ENCODE measurements at places on chromosomes 4 and X.

- peaks cover 25% of the 10 kb centered on the region for H3K4me1 ChIP-seq
- H3K36me3 ChIP-seq, result no peaks in the 10 kb centered on the region
- peak overlapping the region; percentile 77 for H3K27ac ChIP-seq
- DNase-seq, result no peak
Measured at GRCh38 chr4:52711272-52711671, 40.0 kb downstream of the ERVMER34-1 start.

DNA sequence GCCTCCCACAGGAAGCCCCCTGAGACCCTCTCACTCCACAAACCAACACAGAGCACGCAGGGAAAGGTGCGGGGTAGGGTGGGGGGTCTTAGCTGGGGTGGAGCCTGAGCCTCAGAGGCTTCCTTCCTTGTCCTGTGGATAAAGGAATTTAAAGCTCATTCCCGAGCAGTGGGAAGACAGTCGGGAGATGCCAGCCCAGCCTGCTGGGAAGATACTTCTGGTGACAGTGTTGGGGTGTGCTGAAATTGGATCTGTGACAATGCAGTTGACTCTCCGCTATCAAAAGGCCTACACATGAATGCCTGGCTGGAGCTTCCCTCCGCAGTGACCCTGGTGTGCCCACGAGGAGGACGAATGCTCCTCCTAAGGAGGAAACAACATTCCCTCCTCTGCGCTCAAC, 45.5 kb downstream of the JAKMIP1 start:
- H3K4me1 ChIP-seq, result peaks cover 3% of the 10 kb centered on the region
- no peak overlapping the region for H3K4me3 ChIP-seq

DNA sequence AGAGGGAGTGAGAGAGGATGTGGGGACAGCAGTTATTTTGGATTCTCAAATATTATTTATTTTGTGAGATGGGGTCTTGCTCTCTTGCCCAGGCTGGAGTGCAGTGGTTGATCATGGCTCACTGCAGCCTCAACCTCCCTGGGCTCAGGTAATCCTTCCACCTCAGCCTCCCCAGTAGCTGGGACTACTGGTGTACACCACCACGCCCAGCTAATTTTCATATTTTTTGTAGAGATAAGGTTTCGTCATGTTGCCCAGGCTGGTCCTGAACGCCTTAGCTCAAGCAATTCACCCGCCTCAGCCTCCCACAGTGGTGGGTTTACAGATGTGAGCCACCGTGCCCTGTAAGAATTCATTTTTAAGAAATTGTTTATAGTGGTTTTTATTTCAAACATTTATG, 61.2 kb downstream of the FHDC1 start:
- no peak overlapping the region for H3K4me3 ChIP-seq
- H3K36me3 ChIP-seq, result no peaks in the 10 kb centered on the region
- no peaks in the 10 kb centered on the region for H3K27me3 ChIP-seq
- no peaks in the 10 kb centered on the region for H3K4me1 ChIP-seq

DNA sequence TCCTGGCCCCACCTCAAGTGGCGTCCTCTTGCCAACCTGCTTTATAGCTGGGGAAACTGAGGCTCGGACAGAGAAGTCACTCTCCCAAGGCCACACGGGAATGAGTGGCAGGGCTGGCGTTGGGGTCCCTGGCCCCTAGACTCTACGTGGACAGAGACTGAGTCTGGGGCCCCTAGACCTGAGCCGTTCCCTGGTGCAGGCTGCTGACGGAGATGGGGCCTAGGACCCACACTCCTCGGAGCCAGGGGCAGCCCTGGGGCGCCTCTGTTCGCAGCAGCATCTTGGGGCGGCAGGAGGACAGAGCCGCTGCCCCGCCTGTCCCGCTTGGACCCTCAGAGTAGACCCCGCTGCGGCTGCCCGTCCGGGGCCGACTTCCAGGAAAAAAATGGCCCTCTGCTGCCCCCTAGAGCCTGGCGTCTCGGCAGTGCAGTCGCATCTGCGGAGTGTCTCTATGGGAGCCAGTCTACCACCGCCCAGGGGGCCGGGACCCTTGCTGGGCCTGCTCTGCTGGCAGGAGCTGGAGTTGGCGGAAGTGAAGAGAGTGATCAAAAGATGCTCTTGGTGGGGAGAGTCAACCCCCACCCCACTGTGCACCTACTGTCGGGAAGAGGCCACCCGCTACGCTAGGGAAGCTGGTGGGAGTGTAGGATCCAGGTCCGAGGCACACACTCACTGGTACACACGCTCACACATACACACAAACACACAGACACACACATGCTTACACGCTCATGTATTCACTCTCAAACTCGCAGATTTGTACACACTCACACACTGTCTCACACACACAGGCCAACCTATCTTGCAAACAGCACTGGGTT, 220.1 kb downstream of the AFAP1 start:
- no peak overlapping the region for H3K27ac ChIP-seq
- H3K4me1 ChIP-seq, result peaks cover 9% of the 10 kb centered on the region
- no peak overlapping the region for H3K4me3 ChIP-seq
- no peak for DNase-seq
- peaks cover 26% of the 10 kb centered on the region for H3K27me3 ChIP-seq
- H3K36me3 ChIP-seq, result no peaks in the 10 kb centered on the region

DNA sequence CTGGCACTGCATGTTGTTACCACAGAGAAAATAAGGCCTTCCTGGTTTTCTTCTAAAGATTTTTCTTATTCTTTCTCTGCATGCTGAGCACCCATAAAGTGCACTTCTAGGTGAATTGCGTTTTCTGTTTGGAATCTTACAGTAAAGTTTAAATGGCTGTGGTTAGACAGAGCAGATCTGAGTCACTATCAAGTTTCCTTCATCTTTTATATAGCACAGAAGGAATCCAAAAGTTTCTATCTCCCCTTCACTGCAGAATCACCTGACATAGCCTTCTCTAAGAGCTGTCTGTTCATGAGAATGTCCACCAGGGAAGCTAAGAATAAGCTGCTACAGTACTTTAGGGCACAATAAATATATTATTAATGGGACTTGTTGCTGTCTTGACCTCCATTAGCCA, 455.5 kb upstream of the FAM241A start:
- no peak for DNase-seq
- no peaks in the 10 kb centered on the region for H3K27me3 ChIP-seq
- H3K36me3 ChIP-seq, result no peaks in the 10 kb centered on the region
- no peaks in the 10 kb centered on the region for H3K4me1 ChIP-seq
- H3K4me3 ChIP-seq, result no peak overlapping the region

DNA sequence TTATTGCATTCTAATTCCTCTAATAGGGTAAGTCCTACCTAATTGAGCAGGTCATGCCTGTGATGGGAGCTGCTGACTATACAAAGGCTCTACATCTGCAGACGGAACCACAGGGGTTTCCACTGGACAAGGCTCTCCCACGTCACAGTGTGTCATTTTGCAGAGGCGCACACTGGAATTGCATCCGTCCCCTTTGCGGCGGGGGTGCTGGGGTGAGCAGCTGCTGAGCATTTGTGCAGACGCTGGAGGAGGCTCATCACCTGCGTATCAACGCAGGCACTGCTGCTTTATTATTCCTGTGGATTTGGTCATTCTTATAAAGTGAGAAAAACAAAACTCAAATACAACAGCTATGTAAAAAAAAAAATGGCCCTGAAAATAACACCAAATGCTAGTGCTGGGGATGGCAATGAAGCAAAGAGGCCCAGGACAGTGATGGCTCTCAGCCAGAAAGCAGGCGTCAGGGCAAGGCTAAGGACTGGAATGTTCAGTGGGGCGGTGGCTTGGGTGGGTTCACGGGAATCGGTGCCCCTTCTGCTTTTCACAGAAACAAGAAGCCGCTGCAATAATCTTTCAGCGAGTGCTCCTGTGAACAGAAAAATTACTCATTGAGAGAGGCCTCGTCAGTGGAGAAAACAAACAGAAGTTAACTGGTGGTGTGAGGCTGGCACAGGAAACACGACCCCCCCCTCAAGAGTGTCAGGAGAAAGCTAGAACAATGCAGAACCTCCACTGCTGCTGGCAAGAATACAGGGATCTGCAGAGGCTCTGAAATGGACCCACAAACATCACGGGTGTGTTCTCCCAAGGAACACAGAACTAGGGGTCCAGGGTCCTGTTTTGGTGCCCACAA, 67.8 kb downstream of the GATB start:
- H3K36me3 ChIP-seq, result peaks cover 26% of the 10 kb centered on the region
- no peaks in the 10 kb centered on the region for H3K27me3 ChIP-seq
- H3K4me3 ChIP-seq, result no peak overlapping the region
- H3K27ac ChIP-seq, result no peak overlapping the region

- H3K27me3 ChIP-seq, result no peaks in the 10 kb centered on the region
- H3K36me3 ChIP-seq, result peaks cover 13% of the 10 kb centered on the region
- no peak overlapping the region for H3K4me3 ChIP-seq
- peaks cover 13% of the 10 kb centered on the region for H3K4me1 ChIP-seq
- no peak for DNase-seq
- no peak overlapping the region for H3K27ac ChIP-seq
Measured at GRCh38 chr4:104915864-104916263, 230.8 kb upstream of the TET2 start.

GRCh38 chr4:173538148-173538908, 8.3 kb upstream of the HAND2 start:
- H3K36me3 ChIP-seq, result peaks cover 6% of the 10 kb centered on the region
- peak overlapping the region; percentile 81 for H3K4me3 ChIP-seq
- no peak overlapping the region for H3K27ac ChIP-seq
- H3K4me1 ChIP-seq, result peaks cover 13% of the 10 kb centered on the region
- peaks cover 59% of the 10 kb centered on the region for H3K27me3 ChIP-seq
- DNase-seq, result no peak

- H3K27ac ChIP-seq, result no peak overlapping the region
- H3K27me3 ChIP-seq, result no peaks in the 10 kb centered on the region
- no peak overlapping the region for H3K4me3 ChIP-seq
- H3K36me3 ChIP-seq, result no peaks in the 10 kb centered on the region
- no peaks in the 10 kb centered on the region for H3K4me1 ChIP-seq
Measured at GRCh38 chr4:175308236-175308635, 390.1 kb downstream of the ADAM29 start.

DNA sequence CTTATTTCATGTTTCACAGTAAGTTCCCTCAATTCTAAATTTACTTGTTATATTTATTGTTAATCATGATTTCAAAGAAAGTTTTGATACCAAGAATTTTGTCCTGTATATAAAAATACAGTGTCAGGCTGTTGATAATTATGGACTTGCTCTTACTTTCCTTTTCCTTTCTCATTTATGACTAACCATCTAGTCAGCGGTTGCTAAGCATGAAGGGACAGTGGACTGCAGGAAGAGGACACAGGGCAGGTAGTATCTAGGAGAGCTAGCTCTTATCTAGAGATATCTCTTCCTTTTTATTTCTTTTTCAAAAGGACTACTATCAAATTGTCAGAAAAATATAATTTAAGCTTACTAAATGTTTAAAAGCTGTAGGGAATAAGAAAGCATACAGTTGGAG, 1.6 kb downstream of the OPRPN start:
- no peak overlapping the region for H3K27ac ChIP-seq
- H3K36me3 ChIP-seq, result no peaks in the 10 kb centered on the region
- H3K27me3 ChIP-seq, result no peaks in the 10 kb centered on the region
- H3K4me1 ChIP-seq, result no peaks in the 10 kb centered on the region
- no peak overlapping the region for H3K4me3 ChIP-seq

- H3K4me1 ChIP-seq, result no peaks in the 10 kb centered on the region
- no peak overlapping the region for H3K4me3 ChIP-seq
- no peak overlapping the region for H3K27ac ChIP-seq
- H3K36me3 ChIP-seq, result no peaks in the 10 kb centered on the region
- no peak for DNase-seq
- H3K27me3 ChIP-seq, result peaks cover 8% of the 10 kb centered on the region
Measured at GRCh38 chr4:169311643-169312365, 41.0 kb upstream of the SH3RF1 start.

DNA sequence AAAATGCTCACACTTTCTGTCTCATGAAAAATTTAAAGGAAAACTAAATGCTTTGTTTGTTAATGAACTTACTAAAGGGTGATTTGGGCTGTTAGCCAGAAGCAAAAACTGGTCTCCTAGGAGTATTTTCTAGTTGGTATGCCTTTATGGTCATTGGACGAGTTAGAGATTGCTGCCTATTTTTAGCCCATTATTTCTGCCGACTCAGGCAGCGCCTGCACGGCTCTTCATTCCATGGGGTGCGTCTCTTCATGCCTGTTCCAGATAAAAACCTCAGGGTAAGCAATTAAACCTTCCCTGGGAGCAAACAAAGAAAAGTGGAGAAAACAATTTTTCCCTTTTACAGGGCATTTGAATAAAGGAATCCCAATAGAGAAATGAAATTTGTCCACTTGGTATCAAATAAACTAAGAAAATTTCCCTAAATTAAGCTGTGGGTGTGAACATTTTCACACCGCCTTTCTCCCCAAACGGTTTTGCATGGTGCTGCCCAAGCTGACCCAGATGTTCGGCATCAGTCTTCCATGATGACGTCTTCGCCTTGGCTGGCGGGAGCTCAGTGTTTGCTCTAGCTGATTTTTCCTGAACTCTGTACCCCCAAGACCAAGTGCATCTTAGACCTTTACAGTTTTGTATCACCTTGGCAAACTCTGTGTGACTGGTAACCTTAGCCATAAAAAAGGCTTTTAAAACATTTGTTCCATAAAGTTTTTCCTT, 61.7 kb upstream of the ADGRG2 start:
- peaks cover 1% of the 10 kb centered on the region for H3K27me3 ChIP-seq
- H3K36me3 ChIP-seq, result no peaks in the 10 kb centered on the region
- H3K4me3 ChIP-seq, result no peak overlapping the region
- no peaks in the 10 kb centered on the region for H3K4me1 ChIP-seq
- no peak overlapping the region for H3K27ac ChIP-seq

- no peaks in the 10 kb centered on the region for H3K36me3 ChIP-seq
- H3K4me3 ChIP-seq, result no peak overlapping the region
- H3K27ac ChIP-seq, result no peak overlapping the region
- no peaks in the 10 kb centered on the region for H3K4me1 ChIP-seq
- peaks cover 20% of the 10 kb centered on the region for H3K27me3 ChIP-seq
Measured at GRCh38 chr4:7295197-7295910, 103.0 kb downstream of the SORCS2 start.

GRCh38 chr4:147479376-147479775, 1.5 kb upstream of the EDNRA start:
- H3K4me1 ChIP-seq, result no peaks in the 10 kb centered on the region
- no peak for DNase-seq
- peaks cover 42% of the 10 kb centered on the region for H3K27me3 ChIP-seq
- no peak overlapping the region for H3K4me3 ChIP-seq
- peaks cover 8% of the 10 kb centered on the region for H3K36me3 ChIP-seq

GRCh38 chr4:74117024-74117534, 18.1 kb upstream of the CXCL2 start:
- H3K36me3 ChIP-seq, result no peaks in the 10 kb centered on the region
- peaks cover 2% of the 10 kb centered on the region for H3K27me3 ChIP-seq
- no peak for DNase-seq
- H3K4me3 ChIP-seq, result no peak overlapping the region
- H3K27ac ChIP-seq, result no peak overlapping the region

GRCh38 chrX:38987198-38987651, 186.0 kb downstream of the MID1IP1 start:
- no peak overlapping the region for H3K27ac ChIP-seq
- no peaks in the 10 kb centered on the region for H3K36me3 ChIP-seq
- no peak for DNase-seq
- peaks cover 8% of the 10 kb centered on the region for H3K4me1 ChIP-seq
- H3K27me3 ChIP-seq, result no peaks in the 10 kb centered on the region
- no peak overlapping the region for H3K4me3 ChIP-seq

- peak within 1 kb of the TSS; percentile 84 for H3K4me3 ChIP-seq
- H3K27me3 ChIP-seq, result peaks cover 65% of the 10 kb centered on the region
- peak within 1 kb of the TSS; percentile 73 for H3K27ac ChIP-seq
Measured at GRCh38 chr4:30720021-30720660, at the start of gene PCDH7. Gene PCDH7, plus strand, starts transcription at chr4:30720369. Its CDS starts 1,054 bp downstream, at chr4:30721423.

- H3K4me3 ChIP-seq, result no peak overlapping the region
- no peaks in the 10 kb centered on the region for H3K36me3 ChIP-seq
- H3K4me1 ChIP-seq, result peaks cover 11% of the 10 kb centered on the region
- no peaks in the 10 kb centered on the region for H3K27me3 ChIP-seq
Measured at GRCh38 chr4:100095729-100096595, 94.3 kb downstream of the DDIT4L start.
